ENCODE measurements at places on chromosomes 7 and 10.

DNA sequence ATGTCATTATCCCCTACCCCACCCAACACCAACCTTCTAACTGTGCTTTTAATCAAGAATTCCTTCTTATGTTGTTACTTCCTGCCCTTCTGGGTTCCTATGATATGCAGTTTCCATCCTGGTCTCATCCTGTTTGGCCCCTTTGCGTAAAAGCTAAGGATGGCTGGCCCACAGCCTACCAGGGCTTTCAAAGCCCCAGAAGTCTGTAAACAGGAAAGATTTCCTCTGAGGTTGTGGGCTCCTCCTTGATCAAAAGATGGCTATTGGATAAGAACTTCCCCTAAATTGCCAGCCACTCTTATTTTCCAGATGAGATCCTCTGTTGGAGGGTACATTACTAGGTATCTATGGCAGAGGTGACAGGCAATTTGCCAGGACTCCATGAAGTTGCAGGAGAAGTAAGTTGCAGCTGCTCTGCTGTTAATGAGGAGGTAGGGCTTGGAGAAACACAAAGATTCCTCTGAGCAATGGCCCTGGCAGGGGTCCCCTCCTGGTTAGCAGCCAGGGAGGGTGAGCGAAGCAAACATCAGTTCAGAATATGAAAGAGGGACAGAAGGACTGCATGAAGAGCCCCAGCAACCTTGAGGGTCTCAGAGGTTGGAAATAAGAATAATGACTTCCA is 32.1 kb downstream of the NRP1 start:
- no peak for DNase-seq

GRCh38 chr7:30143748-30144251 is 9.0 kb downstream of the MTURN start:
- no peak for DNase-seq

DNA sequence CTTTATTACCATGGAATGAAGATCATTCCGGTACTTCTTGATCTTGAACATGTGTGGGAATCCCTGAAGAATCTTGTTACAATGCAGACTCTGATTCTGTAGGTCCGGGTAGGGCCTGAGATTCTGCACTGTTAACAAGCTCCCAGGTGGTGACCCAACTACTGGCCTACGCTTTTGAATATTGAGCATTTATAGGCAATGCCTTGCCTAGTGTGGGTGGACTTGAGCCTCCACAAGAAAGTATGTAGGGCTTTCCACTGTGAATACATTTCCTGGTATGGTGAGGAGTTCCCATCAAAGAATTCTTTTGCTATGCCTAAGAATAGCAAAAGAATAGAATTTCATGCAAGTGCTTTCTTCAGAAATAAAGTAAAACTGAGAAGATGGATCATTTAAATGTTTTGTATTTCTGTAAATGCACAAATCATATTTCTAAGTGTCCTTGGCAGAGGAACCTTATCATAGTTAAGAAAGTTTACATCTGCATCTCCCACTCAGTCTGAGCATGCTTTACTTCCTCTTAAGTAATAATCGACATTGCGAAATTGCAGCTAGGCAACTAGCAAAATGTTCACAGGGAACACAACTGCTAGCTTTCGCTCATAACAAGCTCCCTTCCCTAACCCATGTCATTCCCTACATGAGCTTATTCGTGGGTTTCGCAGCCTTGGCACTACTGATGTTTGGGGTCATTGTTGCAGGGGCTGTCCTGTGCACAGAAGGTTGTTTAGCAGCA is 71.4 kb downstream of the AHR start:
- DNase-seq, result peak; percentile 69

- no peak for DNase-seq
Observed at GRCh38 chr10:126353666-126354065, 34.6 kb downstream of the ADAM12 start.

DNA sequence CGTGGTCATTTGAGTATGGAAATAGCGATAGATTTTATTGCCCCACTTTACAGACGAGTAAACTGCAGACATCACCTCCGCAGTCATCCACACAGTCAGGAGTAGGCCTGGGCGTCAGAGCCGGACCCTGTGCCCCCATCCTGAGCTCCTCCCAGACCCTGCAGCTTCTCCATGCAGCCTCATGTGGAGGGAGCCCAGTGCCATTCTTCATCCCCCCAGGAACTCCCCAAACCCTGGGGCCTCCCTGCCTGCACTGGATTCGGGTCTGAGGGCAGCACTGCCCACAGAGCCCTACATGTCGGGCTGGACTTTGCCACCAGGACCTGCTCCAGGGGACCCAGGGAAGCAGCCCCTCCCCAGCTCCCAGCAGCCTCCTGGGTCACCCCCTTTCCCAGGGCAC is 100.8 kb downstream of the MKI67 start:
- no peak for DNase-seq

DNA sequence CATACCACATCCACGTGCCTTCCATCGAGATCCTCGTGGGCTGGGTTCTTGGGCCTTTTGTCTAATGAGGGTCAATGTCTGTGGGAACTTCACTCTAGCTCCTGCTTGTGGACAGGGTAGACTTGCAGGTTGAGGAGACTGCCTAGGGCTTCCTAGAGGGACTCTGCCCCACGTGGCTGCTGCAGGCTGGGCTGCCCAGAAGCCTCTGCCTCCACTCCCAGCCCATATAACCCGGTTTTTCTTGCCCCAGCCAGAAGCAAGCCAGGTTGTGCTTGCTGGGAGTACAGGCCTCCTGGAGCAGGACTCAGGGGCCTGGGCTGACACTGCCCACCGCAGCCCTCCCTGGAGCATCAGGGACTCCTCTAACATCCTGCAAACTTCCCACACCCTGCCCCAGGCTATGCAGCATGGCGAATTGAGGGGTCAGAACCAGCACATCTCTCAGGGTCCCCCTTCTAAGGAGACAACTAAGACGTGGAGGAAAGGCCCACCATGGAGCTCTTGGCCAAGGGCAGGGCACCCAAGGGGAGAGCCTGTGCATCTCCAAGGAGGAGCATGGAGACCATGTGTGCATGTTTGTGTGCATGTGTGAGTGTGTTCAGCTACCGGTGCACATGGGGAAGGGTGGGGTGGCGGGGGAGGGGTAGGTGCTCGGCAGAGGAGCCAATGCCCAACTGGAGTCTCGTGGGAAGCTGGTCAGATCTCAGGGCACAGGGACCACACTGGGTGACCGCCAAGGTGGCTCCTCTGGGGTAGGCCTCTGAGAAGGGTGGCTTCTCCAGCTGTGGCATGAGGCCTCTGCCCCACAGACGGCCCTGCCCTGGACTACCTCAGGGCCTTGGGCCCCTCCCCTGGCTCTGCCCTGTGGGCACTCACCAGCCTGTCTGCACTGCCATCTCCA is 62.6 kb downstream of the RASGEF1A start:
- DNase-seq, result no peak

DNA sequence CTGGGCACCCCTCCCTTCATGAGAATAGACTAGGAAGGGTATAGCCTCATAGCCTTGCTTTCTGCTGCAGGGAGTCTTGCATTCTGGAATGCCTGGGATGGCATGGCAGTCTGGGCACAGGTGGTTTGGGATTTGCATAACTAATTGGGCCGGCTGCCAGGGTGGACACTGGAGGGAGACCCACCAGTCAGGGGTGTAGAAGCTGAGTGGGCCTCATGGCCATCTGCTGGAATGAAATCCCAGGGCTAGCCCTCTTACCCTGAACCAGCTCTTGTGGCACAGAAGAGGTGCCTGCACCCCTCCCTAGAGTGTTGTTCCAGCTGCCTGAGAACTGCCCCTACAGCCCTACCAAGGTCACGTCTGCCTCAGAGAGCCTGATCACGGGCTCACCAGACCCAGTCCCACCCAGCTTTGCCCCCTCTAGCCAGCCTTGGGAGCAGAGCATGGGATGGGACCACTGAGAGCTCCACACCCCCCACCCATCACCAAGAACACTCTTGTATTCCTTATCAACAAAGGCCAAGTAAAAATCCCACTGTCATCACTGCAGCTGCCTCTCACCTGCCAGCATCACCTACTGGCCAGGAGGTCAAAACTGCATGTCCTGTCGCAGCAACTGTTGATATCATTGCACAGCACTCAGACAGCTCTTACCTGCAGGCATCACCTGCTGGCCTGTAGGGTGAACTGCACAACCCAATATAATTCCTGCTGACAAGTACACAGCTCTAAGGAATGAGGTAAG is 148.9 kb downstream of the ZEB1 start:
- DNase-seq, result peak; percentile 7

DNA sequence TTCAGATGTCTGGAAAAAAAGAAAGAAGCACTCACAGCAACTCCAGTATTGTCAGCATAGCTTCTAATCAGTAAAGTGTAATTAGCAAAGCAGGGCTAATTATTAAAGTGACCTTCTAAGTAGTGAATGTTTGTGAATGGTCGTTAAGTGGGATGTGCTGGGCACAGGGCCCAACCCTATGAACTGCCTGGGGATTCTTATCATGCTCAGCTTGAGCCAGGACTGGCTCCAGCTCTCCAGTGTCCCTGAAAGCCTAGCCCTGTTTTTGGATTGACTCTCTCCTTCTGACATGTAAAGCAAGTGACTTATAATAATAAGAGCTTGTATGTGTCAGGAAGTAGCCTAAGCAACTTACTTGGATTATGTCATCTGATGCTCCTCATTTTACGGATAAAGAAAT is 9.5 kb upstream of the TBX20 start:
- DNase-seq, result no peak

- DNase-seq, result no peak
Observed at GRCh38 chr10:44415121-44415520, 30.2 kb upstream of the CXCL12 start.

- no peak for DNase-seq
Observed at GRCh38 chr7:158263964-158264748, 323.5 kb downstream of the PTPRN2 start.

Data from AG20443 (cell line).